ENCODE measurements at places on chromosomes 6 and 20. TPM values are rescaled to one million over a fixed set of nuclear protein-coding genes. Genes with fewer than 3 reads are reported as not detected.
A peak's percentile ranks its signal among the peaks of the same experiment; 100 is the strongest.

MCM3 gene
- total RNA-seq: 30.5 TPM

TRAPPC3L gene
- total RNA-seq: 0.36 TPM

HCRTR2 gene
- total RNA-seq: not detected

DDX43 gene
- 0.78 TPM for total RNA-seq

- no peak for DNase-seq
Measured at GRCh38 chr6:157045831-157046454, 268.8 kb downstream of the ARID1B start.

DNA sequence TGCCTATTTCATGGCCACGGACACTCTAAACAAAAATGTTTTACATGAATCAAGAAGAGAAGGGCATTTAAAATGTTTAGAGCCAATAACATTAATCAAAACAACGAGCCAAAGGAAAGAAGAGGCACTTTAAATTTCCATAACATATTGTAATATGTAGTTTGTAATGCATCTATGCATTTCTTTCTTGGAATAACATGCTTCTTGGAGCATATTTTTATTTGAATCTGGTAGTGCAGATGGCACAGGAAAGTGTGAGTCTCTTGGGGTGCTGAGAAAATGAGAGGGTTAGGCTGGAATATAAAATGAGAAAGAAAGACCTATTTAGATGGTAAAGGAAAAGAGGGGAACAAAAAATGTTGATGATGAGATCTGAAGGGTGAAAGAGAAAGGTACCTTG, 305.4 kb downstream of the BTBD3 start:
- DNase-seq: no peak

- DNase-seq: no peak
Measured at GRCh38 chr20:23141450-23142161, 55.5 kb upstream of the CD93 start.

- no peak for DNase-seq
Measured at GRCh38 chr20:63587776-63588591, 13.9 kb upstream of the HELZ2 start.

DNA sequence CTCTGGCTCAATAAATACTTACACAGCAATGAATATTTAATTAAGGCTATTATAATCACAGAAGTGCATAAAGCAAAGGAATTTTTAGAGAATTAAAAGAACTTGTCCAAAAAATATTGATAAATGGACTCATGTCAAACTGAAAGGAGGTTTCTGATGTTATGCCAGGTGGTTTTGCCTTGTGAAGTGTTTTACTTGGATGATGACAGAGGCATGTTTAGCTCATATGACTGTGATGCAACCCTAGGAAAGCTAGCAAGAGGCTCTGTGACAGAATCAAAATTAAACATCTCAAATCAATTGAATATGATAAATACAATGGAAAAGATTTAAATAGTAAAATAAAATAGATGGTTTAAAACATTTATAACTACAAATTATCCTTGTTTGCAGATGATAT, 137.3 kb downstream of the TMEM200A start:
- no peak for DNase-seq

- no peak for DNase-seq
Measured at GRCh38 chr20:56795492-56795891, 166.4 kb downstream of the TFAP2C start.

DNA sequence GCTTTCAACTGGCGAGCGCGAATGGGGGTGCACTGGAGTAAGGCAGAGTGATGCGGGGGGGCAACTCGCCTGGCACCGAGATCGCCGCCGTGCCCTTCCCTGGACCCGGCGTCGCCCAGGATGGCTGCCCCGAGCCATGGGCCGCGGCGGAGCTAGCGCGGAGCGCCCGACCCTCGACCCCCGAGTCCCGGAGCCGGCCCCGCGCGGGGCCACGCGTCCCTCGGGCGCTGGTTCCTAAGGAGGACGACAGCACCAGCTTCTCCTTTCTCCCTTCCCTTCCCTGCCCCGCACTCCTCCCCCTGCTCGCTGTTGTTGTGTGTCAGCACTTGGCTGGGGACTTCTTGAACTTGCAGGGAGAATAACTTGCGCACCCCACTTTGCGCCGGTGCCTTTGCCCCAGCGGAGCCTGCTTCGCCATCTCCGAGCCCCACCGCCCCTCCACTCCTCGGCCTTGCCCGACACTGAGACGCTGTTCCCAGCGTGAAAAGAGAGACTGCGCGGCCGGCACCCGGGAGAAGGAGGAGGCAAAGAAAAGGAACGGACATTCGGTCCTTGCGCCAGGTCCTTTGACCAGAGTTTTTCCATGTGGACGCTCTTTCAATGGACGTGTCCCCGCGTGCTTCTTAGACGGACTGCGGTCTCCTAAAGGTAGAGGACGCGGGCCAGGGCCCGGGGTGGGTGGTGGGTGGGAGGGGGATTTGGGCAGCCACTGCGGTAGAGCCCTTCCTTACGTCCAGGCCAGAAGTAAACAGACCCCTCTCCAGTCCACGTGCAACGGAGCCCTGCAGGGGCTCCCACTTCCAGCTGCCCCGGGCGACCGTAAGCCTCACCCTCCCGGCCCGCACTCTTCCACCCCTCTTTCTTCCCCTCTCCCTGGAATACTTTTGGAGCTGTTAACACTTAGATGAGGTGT, 998 bp downstream of the BMP2 start:
- DNase-seq: peak; percentile 79

GRCh38 chr20:20491110-20491783, 123.3 kb downstream of the INSM1 start:
- DNase-seq: no peak

DNA sequence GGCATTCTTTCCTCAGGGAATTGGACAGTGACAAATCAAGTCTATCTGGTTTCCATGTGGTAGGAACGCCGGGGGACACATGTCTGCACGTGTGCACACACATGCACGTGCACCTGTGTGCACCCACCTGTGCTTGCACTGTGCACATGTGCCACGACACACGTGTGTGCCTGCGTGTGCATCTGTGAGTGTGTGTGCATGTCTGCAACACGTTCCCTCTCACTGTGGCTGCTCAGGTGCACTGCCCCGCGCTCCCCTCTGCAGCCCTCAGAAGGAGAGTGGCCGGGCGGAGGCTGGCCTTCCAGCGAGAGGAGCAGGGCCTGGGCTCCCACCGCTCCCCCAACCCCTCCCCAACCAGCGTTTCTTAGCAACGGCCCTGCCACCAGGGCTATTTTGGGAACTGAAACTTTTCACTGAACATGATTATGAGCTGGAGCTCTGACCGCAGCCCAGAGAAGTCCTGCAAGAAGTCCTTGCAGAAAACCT, 147.8 kb downstream of the PHACTR3 start:
- peak; percentile 72 for DNase-seq

DNA sequence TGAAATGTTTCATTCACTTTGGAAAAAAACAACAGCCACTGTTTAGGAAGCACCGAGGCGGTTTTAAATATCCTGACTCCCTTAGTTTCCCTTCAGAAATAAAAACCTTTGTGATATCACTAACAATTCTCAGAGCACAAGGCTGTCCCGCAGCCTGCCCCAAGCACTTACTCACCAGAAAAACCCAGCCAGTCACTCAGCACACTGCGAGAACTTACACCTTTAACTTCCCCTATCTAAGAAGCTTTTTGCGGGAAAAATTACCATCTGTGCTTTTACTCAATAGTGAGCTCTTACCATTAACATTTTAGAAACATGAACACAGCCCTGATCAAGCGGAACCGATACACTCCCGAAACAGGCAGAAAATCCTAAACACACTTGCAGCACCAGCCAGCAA, 9.3 kb downstream of the ZBTB46 start:
- no peak for DNase-seq

Measured in aorta (tissue), 5 donors.